ENCODE measurements at places on chromosomes 1 and 21.
A peak's percentile ranks its signal among the peaks of the same experiment; 100 is the strongest.

GRCh38 chr1:67209521-67209920 lies 43.3 kb downstream of the IL23R start:
- DNase-seq: no peak

DNA sequence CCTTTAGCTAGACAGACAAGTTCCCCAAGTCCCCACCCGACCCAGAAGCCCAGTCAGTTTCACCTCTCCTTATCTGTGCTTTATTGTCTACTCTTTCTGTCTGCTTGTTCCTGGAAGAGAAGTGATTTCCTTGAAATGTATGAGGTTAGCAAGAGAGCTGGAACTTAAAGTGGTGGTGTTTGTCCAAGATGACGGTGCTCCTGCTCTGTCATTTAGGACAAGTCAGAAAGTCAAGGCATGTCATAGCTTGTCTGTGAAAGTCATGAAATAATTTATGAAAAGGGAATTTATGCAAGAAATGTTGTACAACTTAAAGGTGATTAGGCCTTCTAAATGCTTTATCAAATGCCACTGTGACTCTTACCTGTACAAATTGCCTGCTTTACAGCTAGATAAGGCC lies 178.1 kb downstream of the PLA2G4A start:
- no peak for DNase-seq

- DNase-seq: no peak
Measured at GRCh38 chr1:111221276-111221632, 6.3 kb upstream of the CHI3L2 start.

- DNase-seq: no peak
Measured at GRCh38 chr1:51019811-51020210, 49.8 kb downstream of the CDKN2C start.

- DNase-seq: no peak
Measured at GRCh38 chr1:205772607-205773032, 2.7 kb downstream of the RAB29 start.

GRCh38 chr1:233172201-233172600 lies 123.3 kb downstream of the PCNX2 start:
- peak; percentile 39 for DNase-seq

DNA sequence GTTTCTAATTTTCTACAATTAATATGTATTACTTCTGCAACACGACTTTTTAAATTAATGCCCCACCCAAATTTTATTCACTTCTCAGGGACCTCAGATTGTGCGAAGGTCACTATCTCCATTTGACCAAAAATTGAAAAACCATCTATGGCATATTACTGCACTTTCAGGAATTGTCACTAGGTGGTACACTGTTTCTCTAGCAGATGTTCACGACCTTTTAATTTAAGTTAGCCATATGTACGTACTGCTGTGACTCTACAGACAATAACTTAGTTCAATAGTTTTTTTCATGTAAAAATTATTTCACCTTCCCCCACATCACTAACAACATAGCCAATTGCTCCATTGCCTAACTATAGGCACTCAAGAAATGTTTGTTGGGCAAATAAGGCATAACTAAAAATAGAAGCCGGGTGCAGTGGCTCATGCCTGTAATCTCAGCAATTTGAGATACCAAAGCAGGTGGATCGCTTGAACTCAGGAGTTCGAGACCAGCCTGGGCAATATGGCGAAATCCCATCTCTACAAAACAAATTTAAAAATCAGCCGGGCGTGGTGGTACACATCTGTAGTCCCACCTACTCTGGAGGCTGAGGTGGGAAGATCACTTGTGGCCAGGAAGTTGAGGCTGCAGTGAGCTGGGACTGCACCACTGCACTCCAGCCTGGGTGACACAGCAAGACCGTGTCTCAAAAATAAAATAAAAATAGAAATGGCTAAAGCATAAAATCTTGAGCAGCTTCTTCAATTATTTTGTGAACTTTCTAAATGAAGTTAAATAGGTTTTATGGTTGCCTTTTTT lies 75.7 kb upstream of the PKN2 start:
- DNase-seq: no peak

DNA sequence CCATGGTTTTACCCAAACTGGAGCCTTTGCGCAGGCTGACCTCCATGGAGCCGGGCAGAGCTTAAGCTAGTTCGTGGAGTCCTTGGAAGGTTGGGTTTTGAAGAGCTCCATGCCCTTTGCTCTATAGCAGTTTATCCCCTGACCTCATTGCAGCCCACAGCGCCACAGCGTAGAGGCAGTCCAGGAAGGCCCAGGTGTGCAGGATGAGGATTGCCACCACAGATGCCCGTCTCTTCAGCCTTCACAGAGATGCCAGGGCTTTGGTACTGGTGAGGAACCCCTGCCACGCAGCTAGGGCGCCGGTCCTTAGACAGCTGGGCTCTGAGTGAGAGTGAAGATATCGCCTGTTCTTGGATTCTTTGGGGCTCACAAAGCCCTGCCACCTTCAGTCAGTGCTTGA lies 138.6 kb downstream of the PEX14 start:
- no peak for DNase-seq

- no peak for DNase-seq
Measured at GRCh38 chr1:219771080-219771479, 157.3 kb downstream of the SLC30A10 start.

DNA sequence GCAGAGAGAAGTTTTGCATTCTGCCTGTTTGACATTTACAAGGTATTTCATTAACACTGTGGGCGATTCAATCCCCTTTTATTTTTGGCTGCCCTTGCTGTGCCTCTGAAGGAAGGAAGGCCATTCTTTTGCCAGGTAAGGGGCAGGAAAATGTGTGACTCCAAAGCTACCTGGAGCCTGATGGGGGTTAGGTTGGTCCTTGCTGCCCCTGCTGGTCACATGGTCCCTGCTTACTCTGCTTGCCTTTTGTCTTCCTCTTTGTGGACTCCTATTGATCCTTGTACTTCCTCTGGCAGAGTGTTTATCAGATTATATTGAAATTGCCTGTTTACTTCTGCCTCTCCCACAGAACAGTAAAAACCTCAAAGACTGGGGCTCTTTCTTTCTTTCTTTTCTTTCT lies 65.7 kb downstream of the ST6GALNAC3 start:
- no peak for DNase-seq

GRCh38 chr21:44718571-44718970 lies 7.2 kb upstream of the TSPEAR start:
- no peak for DNase-seq
